ENCODE measurements at places on chromosomes 6 and 20.

- DNase-seq: no peak
These were observed 27.1 kb upstream of the ELOVL5 start for GRCh38 chr6:53375847-53376246.

- no peak for DNase-seq
These were observed 185.3 kb downstream of the OGFRL1 start for GRCh38 chr6:71473926-71474325.

DNA sequence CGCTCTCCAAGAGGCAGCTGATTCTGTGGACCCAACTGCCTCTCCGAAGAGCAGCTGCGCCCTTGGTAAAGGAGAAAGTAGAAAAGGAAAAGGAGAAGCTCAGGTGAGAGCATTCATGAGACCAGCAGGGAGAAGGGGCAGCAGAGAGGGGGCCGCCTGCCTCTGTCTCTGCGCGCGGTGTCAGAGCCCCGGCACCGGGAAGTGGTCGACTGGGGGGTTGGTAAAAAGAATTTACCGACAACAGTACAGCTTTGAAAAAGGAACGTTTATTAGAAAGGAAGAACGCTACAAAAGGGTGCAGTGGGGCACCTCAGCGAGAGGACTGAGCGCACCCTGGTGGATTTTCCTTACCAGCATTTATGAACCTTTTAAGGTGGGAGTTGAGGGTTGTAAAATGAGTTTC is 61.9 kb downstream of the GPR6 start:
- DNase-seq: peak; percentile 22

DNA sequence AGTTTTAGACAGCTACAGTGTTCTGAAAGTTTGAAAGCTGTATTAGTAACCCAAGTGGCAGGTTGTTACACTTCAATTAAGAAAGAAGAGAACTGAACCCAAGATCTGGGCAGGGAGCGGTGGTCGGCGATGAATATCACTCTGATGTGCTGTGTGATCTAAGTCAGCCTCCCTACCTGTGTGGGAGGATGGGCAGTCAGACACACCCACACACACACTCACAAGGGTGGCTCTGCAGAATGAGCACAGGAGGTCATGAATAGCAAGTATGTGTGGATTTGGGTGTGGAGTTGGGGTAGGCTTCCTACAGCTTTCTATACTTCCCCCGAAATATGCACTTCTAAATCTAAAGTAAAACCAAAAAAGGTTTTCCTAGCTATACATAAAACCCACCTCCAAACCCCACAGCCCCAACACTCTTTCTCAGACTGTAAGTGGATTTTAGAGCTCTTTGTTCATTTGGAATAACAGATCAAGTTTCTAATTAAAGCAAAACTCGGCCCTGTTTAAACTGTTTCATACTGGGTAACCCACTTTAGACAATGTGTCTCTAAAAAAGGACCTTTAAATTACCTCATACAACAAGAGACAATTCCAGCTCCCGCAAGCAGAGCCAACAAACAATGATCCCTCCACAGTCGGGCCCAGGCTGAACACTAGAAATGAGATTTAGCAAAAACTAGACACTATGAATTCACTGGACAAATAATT is 19.4 kb downstream of the TNFRSF21 start:
- DNase-seq: no peak

GRCh38 chr6:159821122-159821521 is 21.0 kb downstream of the PNLDC1 start:
- no peak for DNase-seq

DNA sequence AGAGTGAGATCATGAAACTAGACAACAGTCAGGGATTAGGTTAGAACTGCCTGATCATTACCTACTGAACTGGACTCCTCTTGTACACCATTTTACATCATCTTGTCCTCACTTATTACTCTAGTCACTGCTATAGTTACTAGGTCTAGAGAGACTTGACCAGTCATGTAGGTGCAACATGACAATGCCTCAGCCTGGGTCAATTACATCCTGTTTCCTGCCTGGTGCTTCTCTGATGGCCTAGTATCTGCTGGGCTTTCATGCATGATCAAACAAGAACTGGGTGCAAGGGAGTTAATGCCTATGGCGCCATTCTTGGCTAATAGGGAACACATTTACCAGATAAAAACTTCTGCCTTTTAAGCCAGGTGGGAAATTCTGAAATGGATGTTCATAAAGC is 39.2 kb upstream of the MMS22L start:
- no peak for DNase-seq

- DNase-seq: no peak
These were observed 208.1 kb downstream of the UTRN start for GRCh38 chr6:144493035-144493910.

DNA sequence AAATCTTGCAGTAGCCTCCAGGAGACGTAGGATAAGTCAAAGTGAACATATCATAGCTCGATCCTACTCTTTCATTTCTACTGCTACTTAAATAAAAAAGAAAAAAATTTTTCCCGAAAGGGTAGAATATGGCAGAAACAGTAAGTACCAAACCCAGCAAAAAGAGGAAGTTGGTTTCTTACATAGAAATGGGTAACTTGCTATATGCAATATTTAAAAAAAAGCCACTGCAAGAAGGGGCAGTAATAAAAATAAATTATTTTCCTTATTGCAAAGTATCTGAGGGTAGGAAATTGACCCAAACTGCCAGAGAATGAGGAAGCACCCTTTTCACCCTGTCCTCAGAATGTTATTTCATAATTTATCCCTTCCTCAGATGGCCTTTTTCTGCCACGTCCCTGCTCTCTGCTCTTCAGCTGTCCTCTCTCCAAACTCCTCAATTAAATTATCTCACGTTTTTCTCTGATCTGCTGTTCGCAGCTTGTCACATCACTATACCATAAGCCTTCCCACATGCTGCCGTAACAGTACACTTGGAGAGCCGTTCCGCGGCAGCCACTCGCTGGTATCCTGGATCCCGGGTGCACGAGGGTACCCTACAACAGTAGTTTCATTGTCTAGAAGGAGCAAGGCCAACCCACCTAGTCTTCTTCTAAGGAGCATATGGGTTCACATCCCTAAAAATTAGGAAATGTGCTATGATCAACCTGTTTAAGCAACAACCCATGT is 149.6 kb downstream of the BACH2 start:
- no peak for DNase-seq

DNA sequence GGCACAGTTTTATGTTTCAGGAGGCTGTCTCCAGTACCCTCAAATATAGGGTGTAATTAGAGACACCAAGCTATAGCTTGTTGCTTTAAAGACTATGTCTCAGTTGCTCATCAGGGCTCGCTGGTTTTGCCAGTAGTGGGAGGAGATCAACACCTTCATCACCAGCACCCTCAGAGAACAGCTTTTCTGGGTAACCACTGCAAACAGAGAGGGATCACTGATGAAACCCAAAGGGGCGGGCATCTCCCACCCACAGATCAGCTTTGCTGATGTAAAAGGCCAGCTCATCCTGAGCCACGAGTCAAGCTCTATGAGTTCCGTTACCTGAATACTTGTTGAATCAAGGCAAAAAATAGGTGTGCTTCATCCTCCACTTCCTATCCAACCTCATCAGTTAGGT is 187.7 kb downstream of the AIG1 start:
- no peak for DNase-seq

- no peak for DNase-seq
These were observed 232.2 kb downstream of the LY86 start for GRCh38 chr6:6820641-6821238.

DNA sequence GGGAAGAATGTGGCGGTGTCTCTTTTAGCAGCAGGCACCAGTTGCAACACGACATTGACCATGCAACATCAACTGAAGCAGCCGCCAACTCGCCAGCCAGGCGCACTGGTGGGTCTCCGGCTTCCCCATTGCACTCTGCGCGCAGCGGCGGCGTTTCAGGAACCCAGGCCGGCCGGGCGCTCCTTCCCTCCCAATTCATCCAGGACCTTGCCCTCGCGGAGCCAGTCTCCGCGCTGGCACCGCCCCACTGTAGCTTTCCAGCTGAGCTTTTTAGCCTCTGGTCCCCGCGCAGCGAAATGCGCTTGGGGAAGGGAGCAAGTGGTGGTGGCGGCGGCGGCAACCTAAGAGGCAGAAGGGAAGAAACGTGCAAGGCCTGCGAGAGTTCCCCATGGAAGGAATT is 297.9 kb upstream of the RIMS1 start:
- DNase-seq: no peak

DNA sequence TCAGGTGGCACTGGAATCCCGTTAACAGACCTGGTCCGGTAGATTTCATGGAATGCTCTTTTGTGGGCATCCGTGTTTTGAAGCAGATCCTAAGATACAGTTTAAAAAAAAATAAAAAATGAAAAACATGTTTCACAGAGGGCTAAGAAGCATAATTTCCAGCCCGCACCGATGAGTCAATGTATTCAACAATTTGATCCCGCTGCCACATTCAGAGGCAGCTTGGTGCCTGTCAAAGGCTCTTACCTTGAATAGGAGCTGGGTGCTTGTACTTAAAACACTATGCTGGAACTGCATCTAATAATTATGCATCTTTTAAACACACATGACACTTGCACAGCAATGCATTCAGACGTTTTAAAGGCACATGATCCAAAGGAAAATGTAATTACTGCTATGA is 164.8 kb downstream of the SYNE1 start:
- DNase-seq: no peak

DNA sequence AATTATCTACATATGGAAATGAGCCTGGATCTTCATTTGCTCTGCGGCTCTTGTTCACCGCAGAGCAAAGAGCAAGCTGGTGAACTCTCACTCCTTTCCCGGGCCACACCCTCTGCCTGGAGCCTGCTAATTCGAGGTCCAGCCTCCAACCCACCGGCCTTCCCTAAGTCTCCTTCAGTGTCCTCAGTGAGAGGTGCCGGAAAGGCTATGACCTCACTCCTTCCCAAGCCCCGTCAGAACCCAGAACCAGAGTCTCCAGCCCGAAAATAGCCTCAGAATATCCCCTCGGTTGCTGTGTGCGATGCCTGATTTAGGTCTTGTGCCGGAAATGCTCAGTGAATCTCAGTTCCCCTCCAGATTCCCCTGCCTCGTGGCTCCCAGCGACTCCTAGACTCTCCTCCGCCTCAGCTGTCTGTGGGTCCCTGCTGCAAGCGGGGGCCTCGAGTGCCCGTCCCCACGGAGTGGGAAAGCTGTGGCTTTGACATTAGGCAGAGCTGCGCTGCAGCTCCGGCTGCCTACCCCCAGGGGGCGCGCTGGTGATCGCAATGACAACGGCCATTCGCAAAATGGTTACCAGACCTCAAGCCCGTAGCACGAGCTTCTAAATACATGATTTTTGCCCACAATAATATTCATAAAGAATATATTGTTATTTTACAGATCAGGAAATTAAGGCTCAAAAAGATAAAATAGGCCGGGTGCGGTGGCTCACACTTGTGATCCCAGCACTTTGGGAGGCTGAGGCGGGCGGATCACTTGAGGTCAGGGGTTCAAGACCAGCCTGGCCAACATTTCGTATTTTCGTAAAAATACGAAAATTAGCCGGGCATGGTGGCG is 4.1 kb upstream of the BNIP5 start:
- peak; percentile 84 for DNase-seq

DNA sequence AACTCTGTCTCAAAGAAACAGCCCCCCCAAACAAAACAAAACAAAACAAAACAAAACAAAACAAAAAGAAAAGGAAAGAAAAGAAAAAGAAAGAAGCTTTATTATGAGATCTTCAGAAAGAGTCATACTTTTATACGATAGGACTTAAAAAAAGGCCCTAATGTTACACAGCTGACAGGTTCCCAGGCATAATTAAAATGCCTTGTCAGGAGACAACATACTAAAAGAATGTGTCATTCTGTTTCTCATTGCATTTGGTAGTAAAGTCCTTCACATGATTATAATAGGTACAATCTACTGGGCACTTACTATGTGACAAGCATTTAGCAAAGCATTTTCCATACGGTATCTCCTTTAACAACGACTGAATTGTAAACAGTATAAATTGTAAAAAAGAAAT is 36.4 kb upstream of the RPN2 start:
- no peak for DNase-seq

DNA sequence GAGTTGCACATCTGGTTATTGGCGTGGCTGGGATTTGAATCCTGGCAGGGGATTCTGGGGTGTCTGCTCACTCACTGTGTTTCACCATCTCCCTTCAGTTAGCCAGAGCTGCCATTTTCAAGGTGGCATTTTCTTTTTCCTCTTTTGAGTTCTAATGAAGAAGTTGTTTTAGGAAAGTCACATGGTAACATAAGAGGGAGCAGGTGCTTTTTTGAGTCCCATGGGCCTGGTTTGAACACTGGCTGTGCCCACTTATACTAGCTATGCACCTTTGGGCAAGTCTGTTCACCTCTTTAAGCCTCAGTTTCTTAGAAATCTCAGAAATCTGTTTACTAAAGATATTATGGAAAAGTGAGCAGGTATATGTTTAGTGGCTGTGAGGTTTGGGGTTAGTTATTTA is 39.6 kb downstream of the ANKS1A start:
- DNase-seq: no peak

GRCh38 chr6:5937936-5938706 is 68.6 kb downstream of the NRN1 start:
- DNase-seq: no peak

GRCh38 chr6:30914076-30914853 is at the start of gene VARS2:
Gene VARS2 (plus strand): TSS chr6:30914238. CDS start chr6:30914837, 599 bp downstream.
- peak; percentile 92 for DNase-seq

DNA sequence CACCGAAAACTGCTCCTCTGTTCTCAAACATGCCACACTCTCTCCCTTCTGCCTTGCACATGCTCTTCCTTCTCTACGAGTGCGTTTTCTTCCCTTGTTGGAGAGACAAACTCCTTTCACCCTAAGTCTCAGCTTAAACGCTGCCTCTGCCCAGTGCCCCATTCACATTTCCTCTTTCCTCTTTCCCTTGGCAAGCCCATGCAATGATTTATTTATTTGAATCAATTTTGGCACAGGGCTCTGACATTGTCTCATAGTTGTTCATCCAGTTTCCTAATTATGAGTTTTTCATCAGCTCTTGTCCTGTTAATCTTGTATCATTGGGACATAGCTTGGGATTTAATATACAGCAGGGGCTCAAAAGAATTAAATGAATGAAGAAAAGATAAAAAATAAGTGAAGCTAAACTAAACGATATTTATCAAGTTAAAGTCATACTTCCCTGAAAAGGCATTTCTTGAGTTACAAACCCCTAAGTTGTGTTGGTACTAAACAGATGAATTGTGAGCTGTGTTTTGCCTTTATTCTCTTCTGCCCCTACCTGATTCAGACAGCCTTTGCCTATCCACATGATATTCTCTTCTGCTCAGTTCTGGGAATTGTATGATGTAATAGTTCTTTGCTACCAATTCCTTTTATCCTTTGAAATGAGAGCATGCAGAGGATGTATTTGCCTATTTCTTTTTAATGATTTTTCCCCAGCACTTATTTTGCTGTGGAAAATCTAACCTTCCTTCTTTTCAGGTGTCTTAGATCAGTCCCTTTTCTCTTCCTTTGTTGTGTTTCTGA is 704.4 kb downstream of the UTRN start:
- DNase-seq: no peak

DNA sequence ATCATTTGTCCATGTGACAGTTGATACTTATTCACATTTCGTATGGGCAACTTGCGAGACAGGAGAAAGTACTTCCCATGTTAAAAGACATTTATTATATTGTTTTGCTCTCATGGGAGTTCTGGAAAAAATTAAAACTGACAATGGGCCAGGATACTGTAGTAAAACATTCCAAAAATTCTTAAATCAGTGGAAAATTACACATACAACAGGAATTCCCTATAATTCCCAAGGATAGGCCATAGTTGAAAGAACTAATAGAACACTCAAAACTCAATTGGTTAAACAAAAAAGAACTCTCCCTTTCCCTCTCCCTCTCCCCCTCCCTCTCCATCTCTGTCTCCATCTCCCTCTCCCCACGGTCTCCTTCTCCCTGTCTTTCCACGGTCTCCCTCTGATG is 19.4 kb upstream of the EIF2S2 start:
- no peak for DNase-seq
